ENCODE measurements at places on chromosomes 6 and 20. TPM values are rescaled to one million over a fixed set of nuclear protein-coding genes. Genes with fewer than 3 reads are reported as not detected.

NOX3 gene
- total RNA-seq, result not detected

KIF25 gene
- not detected for total RNA-seq

FAM217A gene
- not detected for total RNA-seq

SLC52A3 gene
- total RNA-seq, result not detected

DUSP15 gene
- 0.67 TPM for total RNA-seq

CALHM4 gene
- total RNA-seq, result 0.17 TPM

GNAS-AS1 gene
- total RNA-seq, result 0.33 TPM

SLPI gene
- total RNA-seq, result 20.3 TPM

MAS1 gene
- not detected for total RNA-seq

MOCS3 gene
- total RNA-seq, result 4.6 TPM

AVP gene
- not detected for total RNA-seq

ARG1 gene
- total RNA-seq, result not detected

ANGPT4 gene
- not detected for total RNA-seq

DNA sequence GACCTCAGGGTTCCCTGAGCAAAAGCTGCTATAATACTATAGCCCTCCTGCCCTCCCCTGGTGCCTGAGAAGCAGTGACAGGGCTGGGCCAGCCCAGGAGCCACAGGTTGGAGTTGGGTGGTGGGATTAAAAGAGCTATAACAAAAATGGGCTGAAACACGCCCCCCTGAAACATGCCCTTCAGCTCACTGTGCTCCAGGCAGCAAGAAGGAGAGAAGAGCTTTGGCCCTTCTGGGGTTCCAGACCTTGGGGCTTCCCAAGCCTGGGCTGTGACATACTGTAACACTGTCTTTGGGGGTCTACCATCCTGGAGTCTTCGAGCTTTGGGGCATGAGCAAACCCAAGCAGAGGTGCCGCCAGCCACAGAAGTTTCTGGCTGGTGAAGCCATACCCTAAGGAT is 129.2 kb downstream of the HTR1B start:
- DNase-seq, result no peak

GRCh38 chr6:15404685-15404980 is 158.8 kb downstream of the JARID2 start:
- DNase-seq, result no peak

DNA sequence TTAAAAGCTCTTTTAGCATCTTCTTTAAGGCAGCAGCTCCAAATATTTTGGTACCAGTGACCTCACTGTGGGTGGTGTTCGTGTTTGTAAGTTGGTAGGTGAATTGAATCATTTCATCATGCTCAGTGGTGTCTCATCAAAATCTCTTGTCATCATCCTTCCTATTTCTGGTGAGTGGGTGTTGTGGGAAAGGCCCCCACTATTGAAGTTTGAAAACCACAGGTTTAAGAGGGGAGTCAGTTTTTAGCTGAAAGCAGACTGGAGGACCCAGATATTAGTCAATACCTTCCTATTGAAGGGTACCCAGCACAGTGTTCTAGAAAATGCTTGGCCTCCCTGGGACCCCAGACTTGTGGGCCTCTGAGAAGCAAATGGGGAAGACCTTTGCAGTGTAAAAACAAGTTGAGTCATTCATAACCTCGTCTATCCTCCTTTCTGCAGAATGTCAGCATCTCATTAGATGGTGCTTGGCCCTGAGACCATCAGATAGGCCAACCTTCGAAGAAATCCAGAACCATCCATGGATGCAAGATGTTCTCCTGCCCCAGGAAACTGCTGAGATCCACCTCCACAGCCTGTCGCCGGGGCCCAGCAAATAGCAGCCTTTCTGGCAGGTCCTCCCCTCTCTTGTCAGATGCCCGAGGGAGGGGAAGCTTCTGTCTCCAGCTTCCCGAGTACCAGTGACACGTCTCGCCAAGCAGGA is 3.7 kb downstream of the PIM1 start:
- DNase-seq, result no peak

DNA sequence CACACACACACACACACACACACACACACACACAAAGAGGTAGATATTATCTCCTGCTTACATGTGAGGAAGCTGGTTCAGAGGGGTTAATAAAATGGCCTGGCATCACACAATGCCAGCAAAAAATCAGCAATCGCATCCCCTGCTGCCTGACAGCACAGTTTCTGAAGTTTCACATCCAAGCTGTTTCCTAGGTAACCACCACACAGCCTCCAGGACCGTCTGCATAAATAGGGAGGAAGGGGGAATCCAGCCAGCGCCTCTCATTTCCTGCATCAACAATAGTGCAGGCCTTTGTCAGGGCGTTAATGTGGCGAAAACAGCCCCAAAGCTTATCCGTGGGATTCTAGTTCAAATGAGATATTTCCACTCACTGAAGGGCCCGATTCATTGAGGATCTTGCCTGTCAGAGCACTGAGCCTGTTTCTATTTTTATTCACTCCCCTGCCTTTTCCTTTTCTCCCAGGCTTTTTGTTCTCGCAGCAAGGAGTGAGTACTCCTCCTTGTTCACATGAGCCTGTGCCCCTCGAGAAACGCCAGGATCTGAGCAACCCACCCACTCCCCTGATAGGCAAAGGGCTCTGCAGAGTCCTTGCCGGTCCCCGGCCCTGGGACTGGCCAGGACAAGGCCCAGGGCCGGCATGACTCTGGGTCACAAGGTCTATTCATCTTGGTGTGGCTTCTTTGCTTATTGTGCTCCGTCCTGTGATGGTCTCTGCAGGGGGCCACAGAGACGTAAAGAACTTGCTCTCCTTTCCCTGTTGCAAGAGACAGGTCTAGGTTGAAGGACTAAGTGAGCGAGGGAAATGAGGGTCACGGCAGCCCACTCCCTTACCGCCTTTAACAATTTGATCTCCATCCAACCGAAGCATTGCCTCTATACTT is 32.7 kb downstream of the TUBB2B start:
- DNase-seq, result no peak

GRCh38 chr6:134634966-134635365 is 314.9 kb downstream of the ALDH8A1 start:
- no peak for DNase-seq

- DNase-seq, result peak; percentile 72
These were observed 42.5 kb downstream of the EIF2S2 start for GRCh38 chr20:34069341-34070078.

DNA sequence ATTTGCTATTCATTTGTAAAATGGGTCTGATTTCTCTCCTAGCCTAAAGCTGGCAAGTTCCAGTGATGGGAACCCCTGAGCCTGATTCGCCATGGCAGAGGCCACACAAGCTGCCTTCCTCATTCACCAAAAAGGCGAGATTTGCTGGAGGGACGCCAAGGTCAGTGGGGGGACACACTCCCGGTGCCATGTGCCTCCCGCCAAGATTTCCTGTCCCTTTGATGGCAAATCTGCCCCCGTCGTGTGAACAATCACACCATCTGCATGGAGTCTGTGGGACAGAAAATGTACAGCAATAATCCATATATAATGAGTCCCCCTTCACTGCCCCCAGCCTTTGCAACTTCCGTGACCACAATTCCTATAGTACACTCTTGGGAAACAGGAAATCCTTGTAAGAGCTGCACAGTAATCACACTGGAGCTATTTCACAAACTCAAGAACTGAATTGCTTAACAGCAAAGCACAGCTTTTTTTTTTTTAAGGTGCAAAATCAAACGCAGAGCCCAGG is 15.7 kb upstream of the IGF2R start:
- DNase-seq, result no peak

DNA sequence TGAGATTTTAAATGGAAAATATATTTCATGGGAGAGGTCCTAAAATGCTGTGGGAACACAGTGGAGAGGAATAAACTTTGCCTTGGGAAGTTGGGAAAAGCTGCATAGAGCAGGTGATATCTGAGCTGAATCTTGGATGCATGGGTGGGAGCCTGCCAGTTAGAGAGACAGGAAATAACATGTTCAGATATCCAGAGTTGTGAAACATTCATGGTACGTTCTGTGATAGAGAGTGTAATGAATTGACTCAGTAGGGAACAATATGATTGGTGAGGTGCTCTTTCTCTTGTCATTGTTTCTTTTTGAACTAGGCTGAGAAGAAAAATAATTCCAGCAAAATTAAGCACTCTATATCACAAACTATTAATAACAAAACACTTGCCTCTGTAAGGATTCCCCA is 72.8 kb downstream of the RPS12 start:
- peak; percentile 41 for DNase-seq

- peak; percentile 16 for DNase-seq
These were observed 14.1 kb downstream of the SAMD5 start for GRCh38 chr6:147522597-147522996.

DNA sequence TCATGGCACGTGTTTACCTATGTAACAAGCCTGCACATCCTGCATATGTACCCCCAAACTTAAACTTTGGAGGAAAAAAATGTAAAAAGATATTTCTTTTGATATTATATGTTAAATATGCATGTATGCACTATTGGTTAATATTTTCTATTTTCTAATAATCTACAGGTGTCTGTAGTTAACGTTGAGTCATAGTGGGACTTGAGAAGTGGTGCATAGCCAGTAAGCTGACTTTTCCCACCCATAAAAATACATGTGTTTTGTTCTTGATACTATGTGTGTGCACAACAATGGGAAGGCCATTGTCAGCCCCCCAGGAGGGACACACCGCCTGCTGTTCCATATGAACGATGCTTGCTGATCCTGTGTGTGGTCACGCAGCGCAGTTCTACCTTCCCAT is 49.1 kb downstream of the FAM120B start:
- no peak for DNase-seq

GRCh38 chr6:37017606-37018197 is 12.2 kb downstream of the FGD2 start:
- no peak for DNase-seq

DNA sequence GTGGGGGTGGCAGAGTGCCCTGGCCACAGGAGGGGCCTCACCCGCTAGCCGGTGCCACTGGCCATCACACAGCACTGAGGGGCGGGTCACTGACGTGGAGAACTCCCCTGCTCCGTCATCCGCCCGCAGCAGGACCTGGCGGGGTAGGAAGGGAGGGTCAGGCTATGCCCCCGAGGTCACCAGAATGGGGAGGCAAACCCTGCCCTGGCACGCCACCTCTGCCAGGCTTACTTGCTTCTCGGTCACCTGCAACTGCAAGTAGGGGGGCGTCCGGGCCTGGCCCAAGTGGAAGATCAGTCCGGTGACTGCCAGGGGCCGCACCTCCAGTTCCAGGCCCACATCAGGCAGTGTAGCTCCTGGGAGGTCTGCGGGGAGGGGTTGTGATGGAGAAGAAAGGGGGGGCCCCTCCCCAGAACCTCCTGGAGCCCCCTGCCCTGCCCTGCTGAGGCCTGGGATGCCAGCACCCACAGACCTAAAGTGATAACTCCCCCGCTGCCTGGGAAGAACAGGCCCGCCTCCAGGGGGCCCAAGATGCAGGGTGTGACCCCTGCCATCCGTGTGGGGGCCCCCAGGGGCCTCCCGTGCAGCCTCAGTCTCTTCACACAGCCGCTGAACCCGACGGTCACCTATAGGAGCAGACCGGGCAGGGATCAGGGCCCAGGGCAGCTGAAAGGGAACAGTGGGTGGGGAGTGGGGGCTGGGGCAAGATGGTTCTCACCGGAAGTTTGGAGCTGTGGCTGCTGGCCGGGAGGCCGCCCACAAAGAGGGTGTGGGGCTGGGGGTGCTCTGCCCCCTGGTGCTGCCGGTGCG is 7.4 kb downstream of the ADRM1 start:
- no peak for DNase-seq

DNA sequence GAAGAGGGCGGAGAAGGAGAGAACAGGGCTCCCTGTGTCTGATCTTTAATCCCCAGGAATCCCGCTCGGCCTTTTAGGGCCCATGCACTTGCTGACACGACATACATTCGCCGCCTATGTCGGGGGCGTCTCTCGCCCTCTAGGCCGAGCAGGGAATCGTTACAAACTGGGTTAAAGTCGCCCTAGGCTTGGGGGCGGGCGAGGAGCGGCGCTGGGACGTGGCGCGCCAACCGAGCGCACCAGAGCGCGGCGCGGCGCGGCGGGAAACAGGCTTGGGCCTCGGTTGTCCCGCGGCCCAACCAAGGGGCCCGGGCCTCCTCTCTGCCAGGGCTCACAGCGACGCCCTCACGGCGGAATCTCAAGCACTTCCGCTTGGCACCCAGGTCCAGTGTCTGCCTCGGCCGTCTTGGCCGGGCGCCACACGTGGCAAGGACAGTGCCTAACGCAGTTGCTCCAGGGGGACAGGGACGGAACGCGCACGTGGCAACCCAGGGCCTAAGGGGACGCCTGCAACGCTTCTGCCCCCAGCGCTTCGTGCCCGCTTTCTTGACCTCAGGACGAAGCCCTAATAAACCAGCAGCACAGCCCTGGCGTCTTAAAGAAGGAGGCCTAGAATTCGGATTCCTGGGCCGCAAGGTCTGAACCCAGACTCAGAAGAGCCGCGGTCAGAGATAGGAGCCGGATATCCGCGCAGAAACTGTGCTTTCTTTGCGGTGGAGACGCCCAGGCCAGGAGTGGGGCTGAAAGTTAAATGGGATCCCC is 71.5 kb downstream of the NCR2 start:
- no peak for DNase-seq

- peak; percentile 70 for DNase-seq
These were observed 11.9 kb downstream of the SLX4IP start for GRCh38 chr20:10447028-10447427.

- no peak for DNase-seq
These were observed 42.0 kb downstream of the PNLDC1 start for GRCh38 chr6:159842035-159842434.

DNA sequence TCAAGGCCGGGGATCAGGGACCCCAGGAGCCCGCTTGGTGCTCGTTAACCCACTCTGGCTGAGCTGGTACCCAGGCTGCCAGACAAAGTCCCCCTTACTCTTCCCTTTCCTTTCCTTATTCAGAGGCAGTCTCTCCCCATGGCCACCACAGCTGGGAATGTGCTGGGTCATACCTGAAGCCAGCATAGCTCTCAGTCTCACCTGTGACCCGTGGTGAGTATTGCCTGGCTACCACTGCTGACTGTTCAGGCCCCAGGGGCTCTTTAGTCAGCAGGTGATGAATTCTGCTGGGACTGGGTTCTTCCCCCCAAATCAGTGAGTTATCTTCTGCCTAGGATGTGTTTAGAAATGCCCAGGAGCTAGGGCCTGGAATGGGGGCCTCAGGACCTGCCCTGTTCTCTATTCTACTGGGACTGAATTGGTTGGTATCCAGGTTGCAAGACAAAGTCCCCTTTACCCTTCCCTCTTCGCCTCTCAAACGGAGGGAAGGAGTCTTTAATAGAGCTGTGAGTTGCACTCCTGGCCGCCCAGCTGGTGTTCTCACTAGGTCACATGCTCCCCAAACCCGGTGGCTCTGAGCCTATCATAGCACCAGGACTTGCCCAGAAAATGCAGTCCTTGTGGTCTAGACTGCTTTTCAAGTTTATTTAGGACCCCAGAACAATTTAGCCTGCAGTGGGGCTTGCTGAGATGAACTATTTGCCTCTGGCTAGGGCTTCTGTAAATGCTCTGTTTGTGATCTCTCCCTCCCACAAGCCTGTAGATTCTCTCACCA is 64.6 kb downstream of the MYO6 start:
- peak; percentile 68 for DNase-seq

DNA sequence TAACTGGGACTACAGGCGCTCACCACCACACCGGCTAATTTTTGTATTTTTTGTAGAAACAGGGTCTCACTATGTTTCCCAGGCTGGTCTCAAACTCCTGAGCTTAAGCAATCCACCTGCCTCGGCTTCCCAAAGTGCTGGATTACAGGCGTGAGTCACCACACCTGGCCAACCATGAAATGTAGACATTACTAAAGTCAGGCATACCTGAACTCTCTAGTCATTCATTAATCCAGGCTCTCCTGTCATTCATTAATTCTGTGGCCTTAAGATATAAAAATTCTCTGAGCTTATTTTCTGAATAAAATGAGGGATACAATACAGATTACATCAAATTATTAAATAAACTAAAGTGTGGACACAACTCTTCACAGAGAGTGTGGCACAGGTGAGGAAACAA is 159.7 kb downstream of the GMDS start:
- no peak for DNase-seq

All from mammary epithelial cell (primary cell).